Frontal cortex (tissue), 4 donors: ENCODE measurements at places on chromosomes 6 and 20. TPM values are rescaled to one million over a fixed set of nuclear protein-coding genes. Genes with fewer than 3 reads are reported as not detected.
A peak's percentile ranks its signal among the peaks of the same experiment; 100 is the strongest.

Gene DEFB124
- not detected for total RNA-seq

GRCh38 chr20:4245542-4245941 lies 230.2 kb upstream of the RNF24 start:
- DNase-seq, result no peak

GRCh38 chr6:36827261-36828079 lies 11.8 kb downstream of the CPNE5 start:
- DNase-seq, result peak; percentile 49

DNA sequence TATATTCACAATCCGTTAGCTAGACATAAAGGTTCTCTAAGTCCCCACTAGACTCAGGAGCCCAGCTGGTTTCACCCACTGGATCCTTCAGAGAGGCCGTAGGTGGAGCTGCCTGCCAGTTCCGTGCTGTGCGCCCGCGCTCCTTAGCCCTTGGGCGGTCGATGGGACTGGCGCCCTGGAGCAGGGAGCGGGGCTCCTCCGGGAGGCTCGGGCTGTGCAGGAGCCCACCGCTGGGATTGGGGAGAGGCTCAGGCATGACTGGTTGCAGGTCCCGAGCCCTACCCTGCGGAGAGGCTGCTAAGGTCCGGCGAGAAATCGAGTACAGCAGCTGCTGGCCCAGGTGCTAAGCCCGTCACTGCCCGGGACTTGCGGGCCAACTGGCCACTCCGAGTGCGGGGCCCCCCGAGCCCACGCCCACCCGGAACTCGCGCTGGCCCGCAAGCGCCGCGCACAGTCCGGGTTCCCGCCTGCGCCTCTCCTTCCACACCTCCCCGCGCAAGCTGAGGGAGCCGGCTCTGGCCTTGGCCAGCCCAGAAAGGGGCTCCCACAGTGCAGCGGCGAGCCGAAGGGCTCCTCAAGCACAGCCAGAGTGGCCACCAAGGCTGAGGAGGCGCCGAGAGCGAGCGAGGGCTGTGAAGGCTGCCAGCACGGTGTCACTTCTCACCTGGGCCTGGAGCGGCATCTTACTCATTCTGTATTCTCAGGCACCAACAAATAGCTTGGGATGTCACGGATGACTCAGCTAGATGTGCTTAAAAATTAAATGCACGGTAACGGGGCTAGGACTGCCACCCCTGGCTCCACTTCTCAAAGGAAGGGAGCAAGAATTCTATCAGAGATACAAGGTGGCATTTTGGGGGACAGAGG lies 44.1 kb downstream of the IRF4 start:
- no peak for DNase-seq

DNA sequence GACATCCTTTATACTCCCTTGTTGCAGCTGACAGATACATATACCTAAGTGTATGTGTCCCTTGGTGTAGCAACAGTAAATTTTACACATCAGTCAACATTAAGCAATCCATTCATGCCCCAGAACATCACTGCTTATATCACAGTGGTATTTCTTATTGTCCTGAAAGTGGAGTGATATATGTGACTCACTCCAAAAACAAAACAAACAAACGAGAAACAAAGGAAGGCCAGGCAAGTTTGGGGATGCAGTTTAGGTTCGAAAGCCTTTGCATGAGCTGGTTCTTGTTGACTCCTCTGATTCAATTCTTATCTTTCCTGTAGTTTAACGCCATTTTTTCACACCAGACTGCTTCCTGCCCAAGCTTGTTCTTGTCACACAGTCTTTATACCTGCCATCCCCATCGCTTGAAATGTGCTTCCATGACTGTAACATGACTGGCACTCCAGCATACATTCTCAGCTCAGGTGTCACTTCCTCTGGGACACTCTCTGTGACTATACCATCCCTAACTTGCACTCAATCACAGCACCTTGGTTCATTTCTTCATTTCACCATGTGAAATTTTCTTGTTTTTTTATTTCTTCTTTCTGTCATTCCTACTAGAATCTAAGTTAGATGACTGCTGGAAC lies 125.0 kb upstream of the TSHZ2 start:
- no peak for DNase-seq

Gene ACTL10
- 0.82 TPM for total RNA-seq

DNA sequence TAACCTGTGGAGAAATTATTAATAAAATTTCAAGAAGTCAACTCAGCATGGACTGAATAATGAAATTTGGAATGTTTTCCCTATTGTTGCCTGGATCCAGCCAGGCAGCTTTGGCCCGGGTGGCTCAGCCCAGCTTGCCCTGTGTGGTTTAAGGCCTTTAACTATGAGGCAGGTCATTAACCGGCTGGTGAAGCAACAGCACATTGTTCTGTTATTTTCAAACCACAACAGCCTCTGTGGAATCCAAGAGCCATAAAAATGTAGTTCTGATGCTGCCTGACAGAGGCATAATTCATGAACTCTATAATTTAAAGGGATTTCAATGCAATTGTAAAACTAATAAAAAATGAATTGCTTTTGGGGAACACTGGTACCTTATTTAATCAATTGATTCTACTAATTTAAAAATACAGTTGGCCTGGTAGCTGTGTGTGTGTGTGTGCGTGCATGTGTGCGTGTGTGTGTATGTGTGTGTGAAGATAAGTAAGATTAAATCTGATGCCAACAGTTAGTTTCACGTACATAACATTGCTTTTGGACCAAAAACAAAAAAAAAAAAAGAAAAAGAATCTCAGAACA lies 117.7 kb downstream of the RPS12 start:
- no peak for DNase-seq

Gene GRM1
- total RNA-seq, result 14.3 TPM

Gene TGM3
- total RNA-seq, result not detected

Gene LTB
- total RNA-seq, result not detected

DNA sequence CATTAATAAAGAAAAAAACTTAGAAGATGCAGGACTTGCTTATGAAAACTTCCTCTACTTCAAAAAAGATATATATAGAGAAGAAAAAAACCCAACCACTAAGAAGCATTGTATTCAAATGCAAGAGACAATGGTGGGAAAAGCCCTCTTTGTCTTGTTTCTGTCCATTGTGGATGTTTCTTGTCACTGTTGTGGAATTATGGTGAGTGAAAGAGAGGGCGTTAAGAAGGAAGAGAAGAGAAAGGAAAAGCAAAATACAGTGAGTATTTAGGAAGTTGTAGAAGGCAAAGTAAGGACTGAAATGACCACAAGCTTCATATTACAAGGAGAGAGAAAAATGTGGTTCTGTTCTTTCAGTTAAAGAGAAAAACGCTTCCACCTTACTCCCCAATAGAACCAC lies 14.1 kb upstream of the THBD start:
- no peak for DNase-seq

Gene PRL
- total RNA-seq, result not detected

- no peak for DNase-seq
Observed at GRCh38 chr6:85458782-85459181, 8.9 kb downstream of the NT5E start.

DNA sequence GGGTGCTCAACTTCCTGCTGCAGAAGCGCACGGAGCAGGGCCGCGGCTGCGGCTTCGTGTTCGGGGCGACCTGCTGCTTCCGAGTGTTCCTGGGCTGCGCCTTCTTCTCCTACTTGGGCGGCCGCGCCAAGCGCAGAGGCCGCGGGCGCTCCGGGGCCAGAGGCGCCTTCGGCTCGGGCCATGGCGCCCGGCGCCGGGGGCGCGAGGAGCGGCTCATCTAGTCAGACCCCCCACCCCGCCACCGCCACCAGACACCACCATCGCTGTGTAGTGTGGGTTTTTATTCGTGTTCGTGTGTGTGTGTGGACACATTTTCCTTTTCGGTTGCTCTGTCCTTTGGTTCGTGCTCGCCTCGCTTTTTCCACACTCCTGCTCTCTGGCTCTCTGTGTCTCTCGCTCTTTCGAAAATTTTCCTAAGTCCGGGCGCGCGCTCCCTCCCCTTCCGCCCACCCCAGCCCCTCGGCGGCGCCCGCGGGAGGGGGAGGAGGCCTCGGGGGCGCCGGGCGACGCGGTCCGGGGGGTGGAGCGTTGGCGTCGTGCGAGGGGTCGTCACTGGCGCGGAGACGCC lies 38.1 kb downstream of the GNAS start:
- DNase-seq, result no peak

GRCh38 chr6:131223416-131223815 lies 88.1 kb downstream of the AKAP7 start:
- no peak for DNase-seq

DNA sequence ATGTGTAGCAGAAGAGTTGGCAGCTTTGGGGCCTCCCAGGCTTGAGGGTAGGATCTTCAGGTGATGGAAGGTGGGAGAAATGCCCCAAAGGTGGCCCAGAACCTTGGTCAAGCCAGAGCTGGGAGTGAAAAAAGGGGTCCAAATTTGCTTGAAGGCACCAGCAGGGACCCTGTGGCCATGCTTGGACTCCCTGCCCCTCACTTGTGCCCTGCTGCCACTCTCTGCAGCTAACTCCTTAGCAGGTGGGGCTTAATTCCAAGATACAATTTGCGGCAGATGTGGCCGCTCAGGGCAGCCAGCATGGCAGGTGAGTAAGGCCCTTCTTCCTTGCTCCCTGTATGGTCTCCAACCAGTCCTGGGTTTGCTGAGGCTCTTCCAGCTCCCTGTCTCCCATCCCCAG lies 285.0 kb upstream of the RNF24 start:
- DNase-seq, result no peak

GRCh38 chr6:27295301-27296079 lies 16.6 kb downstream of the POM121L2 start:
- DNase-seq, result no peak

DNA sequence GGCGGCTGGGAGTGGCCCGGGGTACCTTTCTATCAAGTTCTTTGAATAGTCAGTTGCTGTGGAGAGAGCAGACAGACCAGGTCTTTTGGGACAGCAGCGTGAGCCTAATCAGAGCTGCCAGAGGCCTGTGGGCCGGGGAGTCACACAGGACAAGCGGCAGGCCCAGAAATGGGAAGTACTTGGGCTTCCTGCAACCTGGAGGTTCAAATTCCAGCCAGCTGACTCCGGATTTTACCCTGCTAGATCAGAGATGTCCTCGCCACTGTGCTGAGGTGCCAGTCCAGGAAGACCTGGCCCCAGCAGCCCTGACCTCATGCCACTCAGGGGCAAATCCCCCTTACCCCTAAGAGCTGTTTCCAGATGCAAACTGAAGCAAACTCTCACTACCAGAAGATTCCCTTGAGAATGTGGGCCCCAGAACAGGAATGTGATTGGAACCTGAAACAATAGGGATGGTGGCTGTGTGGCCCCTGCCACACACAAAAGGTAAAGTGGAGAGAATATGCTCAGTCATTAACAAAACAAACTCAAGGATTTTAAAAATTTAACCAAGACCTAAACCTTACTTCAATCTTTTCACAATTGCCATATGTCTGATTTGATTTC lies 9.7 kb downstream of the BEND3 start:
- no peak for DNase-seq

DNA sequence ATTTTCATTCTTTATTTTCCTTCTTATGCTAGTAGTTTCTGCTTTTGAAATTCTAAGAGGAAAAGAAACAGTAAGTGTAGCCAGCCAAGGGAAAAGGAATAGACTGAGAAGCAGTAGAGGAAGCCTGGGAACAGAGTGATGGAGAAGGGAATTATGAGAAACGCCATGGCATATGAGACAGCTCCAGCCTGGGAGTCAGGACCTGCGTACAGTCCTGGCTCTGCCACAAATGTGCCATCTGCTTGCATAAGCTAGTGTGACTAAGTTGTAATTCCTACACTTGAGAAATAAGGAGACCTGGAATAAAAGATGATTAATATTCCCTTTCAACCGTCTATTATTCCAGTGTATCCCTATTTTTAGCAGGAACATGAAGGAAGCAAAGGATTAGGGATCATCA lies 47.5 kb downstream of the OSTM1 start:
- DNase-seq, result no peak

DNA sequence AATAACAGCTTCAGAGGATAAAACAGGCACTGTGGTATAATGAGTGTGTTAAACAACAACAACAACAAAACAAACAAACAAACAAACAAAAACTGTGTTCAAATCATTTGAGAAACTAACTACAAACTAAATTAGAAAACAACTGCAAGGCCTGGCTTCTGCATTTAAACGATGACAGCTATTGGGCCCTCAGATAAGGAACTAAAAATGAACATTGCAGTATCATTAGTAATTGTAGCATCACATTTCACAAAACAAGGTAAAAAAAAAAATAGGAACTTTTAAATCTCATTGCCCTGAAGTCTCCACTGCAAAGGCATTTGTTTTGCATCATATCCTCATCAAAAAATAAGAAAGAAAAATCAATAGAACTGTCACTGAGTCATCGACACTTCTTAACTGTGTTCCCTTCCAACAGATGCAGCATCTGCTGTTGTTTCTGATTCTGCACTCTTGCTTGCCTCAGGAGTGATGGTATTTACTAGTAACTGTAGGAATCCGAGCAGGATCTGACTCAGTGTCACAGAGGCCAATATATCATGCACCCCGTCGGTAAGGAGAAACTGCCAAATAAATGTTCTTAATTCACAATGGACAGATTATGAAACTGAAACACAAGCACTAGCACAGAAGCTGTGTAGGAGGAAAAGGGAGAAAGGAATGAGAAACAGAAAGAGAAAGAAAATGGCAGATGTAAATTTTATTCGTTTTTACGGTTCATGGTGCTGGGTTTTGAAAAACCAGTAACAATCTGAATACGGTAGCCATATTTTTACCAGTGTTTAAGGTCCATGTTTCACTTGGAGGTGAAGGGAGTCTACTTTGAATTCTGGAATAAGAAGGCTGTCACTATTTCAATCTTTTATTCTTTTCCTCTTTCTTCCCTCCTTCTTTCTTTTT lies 365.7 kb upstream of the EPHA7 start:
- no peak for DNase-seq

DNA sequence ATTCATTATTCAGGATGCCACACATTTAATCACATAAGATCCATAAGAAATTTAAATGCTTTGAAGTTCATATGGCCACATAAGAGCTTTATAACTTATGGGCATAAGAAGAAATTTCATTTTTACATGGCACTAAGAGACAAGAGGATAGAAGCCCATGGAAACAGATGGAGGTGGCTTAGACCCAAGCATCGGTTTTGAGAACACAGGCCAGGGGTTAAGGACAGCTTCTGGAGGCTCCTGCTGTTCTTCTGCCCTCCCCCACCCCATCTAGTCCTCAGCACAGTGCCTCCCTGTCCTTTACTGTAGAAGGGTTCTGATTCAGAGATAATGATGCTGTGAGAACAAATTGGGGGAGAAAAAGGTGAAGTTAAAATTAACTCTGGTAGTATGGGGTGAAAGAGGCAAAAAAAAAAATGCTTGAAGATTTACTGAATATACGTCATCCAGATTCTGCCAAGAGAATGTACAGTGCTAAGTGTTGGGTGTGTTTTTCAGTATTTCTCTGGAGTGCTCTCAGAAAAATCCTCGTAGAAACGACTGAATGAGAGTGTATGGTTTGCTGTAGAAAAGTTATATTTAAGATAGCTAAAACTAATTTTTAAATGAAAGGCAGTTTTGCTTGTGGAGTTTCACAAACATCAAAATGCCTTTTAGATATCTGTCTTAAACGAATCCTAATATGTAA lies 539.7 kb downstream of the QKI start:
- DNase-seq, result no peak

Gene SPATS1
- total RNA-seq, result 0.41 TPM

Gene RAB44
- total RNA-seq, result not detected

Gene WDR27
- 18.3 TPM for total RNA-seq
